ENCODE measurements at places on chromosomes 3 and 15.

DNA sequence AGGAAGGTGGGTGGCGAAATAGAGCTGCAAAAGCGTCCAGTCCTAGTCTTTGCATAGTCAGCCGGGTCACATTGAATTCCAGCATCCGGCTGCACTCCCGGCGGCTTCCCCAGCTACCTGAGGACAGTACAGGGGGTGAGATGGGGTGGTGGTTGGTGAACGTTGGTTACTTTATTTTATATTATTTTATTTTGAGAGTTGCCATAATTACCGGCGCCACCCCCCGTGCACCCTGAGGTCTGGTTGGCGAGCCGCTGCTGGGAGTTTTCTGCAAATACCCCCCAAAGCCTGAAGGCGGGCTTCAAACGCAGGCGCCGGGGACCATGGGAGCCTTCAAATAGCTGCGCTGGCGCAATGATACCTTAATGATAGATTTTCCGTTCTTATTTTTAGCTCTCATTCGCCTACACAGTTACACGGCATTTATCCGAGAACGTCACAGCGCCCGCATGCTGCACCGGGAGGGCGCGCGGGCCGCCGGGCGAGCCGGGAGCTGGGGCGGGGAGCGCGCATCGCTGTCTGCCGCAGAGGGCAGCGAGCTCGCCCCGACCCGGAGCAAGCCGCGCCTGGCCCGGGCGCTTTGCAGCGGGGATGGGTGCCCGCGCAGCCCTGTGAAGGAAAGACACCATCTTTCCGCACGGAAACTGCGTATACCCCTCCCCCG, 756 bp upstream of the RASGRF1 start:
- DNase-seq = no peak

- DNase-seq = no peak
These were observed 135.2 kb upstream of the BCL6 start for GRCh38 chr3:187880441-187880840.

DNA sequence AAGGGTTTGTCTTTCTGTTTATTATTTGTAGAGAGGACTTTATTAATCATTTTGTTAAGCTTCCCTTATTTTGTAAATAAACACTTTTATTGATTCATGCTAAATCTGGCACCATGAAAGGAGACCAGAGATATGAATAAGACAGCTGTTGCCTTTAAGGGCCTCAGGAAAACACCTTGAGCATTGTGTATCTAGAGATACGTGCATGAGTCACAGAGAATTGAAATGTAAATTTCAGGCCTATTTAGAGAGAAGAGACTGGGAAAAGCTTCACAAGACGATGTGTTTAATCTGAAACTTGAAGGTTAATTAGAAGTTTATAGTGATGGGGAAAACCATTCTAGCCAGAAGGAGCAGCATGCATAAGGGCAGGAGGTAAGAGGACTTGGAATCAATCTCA, 28.6 kb upstream of the UTS2B start:
- DNase-seq = no peak

- no peak for DNase-seq
These were observed 75.0 kb upstream of the EPHB3 start for GRCh38 chr3:184486614-184487013.

GRCh38 chr3:79019137-79019923, 748.5 kb downstream of the ROBO1 start:
- no peak for DNase-seq

DNA sequence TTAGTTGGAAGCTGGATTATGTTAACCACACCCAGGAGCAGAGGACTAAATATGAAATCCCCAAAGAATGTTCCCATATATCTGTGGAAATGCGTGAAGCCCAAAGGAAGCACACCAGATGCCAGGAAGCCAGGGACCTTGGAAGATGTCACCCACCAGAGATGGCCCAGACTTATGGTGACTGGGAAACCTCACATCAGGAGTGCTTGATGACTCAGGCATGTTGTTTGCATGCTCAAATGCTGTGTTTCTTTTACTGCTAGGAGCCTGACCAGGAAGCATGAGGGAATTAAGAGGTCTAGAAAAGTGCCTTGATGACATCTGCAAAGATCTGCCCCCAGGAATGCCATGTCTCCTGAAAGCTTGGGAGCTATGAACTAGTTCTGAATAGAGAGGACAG, 109.0 kb upstream of the SLC2A2 start:
- no peak for DNase-seq

DNA sequence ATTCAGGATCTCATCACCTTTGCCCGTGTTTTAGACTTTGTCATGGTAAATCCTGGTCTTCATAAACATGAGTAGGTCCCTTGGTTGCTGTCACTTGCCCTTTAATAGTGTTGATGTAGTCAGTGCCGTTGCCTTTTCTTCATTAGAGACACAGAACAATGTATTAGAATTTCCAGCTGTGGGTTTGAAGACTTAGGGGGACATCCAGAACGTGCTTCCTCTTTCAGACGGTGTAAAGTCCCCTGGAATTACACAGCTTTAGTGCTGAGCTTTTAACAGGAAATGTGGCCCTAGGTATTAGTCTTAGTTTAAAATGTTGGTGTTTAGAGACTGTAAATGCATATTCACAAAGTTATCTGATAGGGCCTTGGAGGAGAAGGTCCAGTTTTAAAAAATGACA, 8.8 kb upstream of the LRCH3 start:
- DNase-seq = no peak

GRCh38 chr3:195255571-195256501, 15.1 kb downstream of the XXYLT1 start:
- DNase-seq = no peak

DNA sequence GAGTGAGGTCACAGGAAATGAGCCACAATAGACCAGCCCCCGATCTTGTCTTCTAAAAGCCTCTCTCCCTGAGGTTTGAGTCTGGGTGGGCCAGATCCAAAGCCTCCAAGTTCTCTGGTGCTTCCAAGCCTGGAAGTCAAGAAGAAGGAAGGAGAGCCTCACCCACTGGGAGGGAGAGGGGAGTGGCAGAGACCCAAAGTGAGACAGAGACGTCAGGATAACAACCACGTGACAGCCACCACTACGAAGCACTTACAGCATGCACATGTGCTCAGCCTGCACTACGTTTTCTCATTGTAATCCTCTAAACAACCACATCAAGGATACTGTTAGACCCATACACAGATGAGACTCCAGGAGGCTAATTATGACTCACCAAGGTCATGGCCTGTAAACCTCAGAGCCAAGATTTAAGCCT, 197.3 kb upstream of the LINGO1 start:
- no peak for DNase-seq

Measured in activated CD4-positive, alpha-beta T cell treated with anti-CD3 and anti-CD28 coated beads, Interleukin-2, amount 50 U/mL, for 4 hours (primary cell).